ENCODE measurements at places on chromosomes 6 and 20.

DNA sequence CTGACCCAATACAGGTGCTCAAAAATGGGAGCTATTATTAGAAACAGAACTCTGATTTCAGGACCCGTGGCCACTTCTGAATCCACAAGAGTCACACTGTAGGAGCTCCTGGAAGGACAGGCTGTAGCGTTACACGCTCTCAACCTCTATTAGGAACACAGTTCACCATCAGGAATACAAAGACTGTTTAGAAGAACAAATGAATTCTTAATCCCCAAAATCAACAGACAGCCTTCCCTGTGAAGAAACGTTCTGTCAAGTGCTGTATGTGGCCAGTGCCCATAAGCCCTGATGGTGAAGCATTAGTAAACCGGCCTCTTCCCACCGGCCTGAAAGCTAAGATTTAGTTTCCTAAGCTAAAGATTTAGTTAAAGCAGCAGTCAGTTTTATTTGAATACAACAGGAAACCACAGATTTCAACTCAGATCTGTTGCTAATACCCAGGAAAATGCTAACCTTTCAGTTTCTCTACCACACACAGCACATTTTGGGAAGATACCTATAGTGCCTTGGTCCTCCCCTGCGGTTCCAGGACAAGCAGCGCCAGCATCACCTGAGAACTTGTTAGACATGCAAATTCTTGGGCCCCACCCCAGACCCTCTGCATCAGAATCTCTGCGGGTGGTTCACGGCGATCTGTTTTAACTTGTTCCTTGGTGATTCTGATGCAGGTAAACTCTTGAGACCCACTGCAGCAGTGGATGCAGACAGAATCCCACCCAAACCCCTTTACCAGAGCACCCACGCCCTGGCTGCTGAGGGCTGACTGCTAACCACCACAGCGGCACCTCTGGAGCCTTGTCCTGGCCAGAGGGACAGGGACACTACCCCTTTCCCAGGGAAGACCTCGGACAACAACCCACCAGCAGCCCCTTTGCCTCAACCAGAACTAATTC, 33.4 kb downstream of the MTRES1 start:
- DNase-seq, result no peak

- no peak for DNase-seq
Measured at GRCh38 chr6:166449036-166449435, 66.3 kb upstream of the MPC1 start.

GRCh38 chr20:57698867-57699275, 10.9 kb downstream of the PMEPA1 start:
- DNase-seq, result no peak

DNA sequence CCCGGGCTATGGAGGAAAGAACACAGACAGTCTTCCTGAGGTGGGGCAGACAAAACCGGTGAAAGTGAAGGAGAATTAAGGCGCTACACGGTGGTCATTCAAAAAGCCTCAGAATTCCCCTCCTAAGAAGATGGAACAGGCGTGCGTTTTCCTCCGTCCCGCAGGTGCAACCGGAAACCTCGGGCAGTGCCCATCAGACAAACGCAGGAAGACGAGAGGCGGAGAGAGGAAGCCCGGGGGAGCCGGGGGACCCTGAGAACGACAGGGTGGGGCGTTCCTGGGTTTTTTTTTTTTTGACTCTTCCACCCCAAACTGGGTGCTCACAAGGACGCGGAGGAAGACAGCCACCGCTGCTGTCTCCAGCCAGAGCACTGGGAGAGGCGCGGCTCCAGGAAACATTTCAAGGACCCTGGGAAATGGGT, 25.4 kb downstream of the TTLL2 start:
- no peak for DNase-seq

DNA sequence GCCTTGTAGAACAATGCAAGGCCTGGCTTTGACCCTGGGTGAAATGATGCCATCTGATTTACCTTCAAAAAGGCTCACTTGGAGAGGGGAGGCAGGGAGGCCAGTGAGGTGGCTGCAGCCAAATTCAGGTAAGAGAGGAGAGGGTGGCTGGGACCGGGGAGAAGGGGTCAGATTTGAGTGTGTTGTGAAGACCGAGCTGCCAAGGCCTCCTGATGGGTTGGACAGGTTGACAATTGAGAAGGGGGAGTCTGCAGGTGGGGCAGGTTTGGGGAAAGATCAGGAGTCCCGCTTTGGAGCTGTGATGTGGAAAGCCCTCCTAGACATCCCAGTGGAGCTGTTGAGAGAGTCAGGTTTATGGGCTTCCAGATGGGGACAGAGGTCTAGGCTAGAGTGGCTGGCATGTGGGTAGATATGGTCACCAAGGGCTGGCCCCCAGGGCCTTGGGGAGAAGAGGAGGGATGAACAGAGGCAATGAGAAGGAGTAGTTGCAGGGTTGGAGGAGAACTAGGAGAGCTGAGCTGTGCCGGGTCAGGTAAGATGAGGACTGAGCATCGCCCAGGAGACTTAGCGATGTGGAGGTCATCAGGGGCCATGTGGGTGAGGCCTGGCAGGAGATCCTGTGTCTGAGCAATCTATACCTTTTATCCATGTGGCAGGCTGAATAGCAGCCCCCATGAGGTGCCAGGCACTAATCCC, 70.5 kb upstream of the TOX2 start:
- no peak for DNase-seq

DNA sequence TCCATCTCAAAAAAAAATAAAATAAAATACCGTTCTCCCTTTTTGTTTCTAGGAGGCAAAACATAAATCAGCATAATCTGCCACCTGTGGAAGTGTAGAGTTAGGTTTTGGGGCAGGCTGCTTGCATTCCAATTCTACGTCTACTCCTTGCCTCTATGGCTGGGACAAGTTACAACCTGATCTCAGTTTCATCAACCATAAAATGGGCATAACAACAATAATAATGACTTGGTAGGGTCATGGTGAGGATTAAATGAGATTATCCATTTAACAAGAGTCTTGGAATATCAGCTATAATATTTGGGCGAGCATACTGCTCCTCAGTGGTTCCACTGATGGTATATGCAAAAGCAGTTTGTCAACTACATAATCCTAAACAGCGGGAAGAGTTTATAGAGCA, 3.7 kb upstream of the RAE1 start:
- no peak for DNase-seq

Data from fibroblast of mammary gland (primary cell).